ENCODE measurements at places on chromosomes 12 and 14. TPM values are rescaled to one million over a fixed set of nuclear protein-coding genes. Genes with fewer than 3 reads are reported as not detected.

The PPFIA2 gene
- total RNA-seq: not detected

The SOX5 gene
- total RNA-seq: 1.5 TPM

The FSCB gene
- not detected for total RNA-seq

The SERPINA1 gene
- 0.22 TPM for total RNA-seq

The KRT2 gene
- 0.20 TPM for total RNA-seq

The SLC25A21 gene
- total RNA-seq: not detected

The TTC8 gene
- 1.7 TPM for total RNA-seq

The RDH16 gene
- 0.41 TPM for total RNA-seq

The SIRT4 gene
- total RNA-seq: 3.0 TPM

The ADAMTS20 gene
- total RNA-seq: not detected

The GSG1 gene
- not detected for total RNA-seq

The NEUROD4 gene
- not detected for total RNA-seq

The IQSEC3 gene
- total RNA-seq: 0.59 TPM

The KERA gene
- total RNA-seq: not detected

The HOXC9 gene
- not detected for total RNA-seq

The INF2 gene
- 132 TPM for total RNA-seq

The LRRIQ1 gene
- not detected for total RNA-seq

The CEP128 gene
- total RNA-seq: 26.9 TPM

The HPD gene
- not detected for total RNA-seq

The FOXG1 gene
- not detected for total RNA-seq

The APOF gene
- total RNA-seq: not detected

The B4GALNT1 gene
- 4.5 TPM for total RNA-seq

The PTPRQ gene
- total RNA-seq: not detected

The EFS gene
- not detected for total RNA-seq

The KRT85 gene
- total RNA-seq: not detected

The KCNA1 gene
- total RNA-seq: not detected

The NOVA1 gene
- total RNA-seq: 0.39 TPM

The TMX1 gene
- total RNA-seq: 45.9 TPM
